ENCODE measurements at places on chromosomes 13 and 19. TPM values are rescaled to one million over a fixed set of nuclear protein-coding genes. Genes with fewer than 3 reads are reported as not detected.

- DNase-seq = no peak
Measured at GRCh38 chr13:75404726-75405125, 77.2 kb downstream of the TBC1D4 start.

- DNase-seq = no peak
Measured at GRCh38 chr19:38650172-38650775, 2.8 kb downstream of the ACTN4 start.

- DNase-seq = no peak
Measured at GRCh38 chr13:44230071-44230470, 143.6 kb upstream of the SERP2 start.

DNA sequence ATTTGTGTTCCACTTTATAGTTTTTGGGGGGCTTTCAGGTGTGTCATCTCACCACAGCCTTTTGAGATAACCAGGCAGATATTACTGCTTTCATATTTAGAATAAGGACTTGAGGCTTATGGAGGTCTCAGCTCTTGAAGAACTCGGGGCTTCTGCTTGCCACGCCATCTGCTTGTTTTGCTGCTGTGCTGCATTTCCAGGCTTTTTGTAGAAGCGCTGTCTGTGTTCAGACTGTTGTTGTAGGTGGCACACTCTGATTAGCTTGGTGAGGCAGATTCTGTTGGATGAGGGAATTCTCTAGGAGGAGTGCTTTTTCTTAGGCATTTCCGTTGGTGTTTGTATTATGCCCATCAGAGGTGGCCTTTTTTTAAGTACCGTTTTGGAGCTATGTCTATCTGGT is 57.2 kb downstream of the WASF3 start:
- DNase-seq = no peak

- DNase-seq = no peak
Measured at GRCh38 chr19:23070353-23071146, 46.3 kb upstream of the ZNF730 start.

DNA sequence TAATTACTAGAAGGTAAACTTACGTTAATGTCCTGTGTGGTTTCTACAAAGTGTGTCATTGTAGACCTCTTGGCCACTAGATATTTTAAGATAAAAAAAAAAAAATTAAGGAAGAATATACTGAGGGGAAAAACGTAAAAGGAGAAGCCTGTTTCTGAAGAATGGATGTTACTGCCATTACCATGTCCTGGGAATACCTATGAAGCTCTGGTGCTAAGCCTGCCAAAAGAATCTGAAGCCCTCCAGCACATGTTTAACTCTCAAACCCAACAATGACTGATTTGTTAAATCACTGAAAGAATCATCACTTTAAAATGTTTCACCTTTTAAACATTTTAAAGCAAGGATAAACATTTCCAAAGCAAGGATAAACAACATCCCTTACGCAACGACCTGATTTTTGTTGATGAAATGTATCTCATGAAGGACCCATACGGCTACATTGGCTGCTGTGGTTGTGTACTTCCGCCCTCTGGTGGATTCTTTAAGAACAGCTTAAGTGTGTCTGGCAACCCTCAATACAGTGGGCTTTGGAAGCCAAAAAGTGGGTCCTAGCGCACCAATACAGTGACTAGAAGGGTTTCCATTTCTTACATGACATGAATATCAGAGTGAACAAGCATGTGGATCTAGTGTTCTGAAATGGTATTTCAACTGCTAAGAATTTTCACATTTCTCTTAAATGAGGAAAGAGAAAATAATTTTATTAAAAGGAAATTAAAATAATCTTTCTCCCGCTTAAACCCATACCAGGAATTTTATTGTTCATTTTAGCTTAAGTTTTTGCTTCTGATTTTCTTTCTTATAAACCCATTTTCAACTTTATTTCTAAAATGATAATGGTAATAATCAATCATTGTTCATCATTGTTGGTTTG is 74.5 kb upstream of the RAP2A start:
- DNase-seq = no peak

DNA sequence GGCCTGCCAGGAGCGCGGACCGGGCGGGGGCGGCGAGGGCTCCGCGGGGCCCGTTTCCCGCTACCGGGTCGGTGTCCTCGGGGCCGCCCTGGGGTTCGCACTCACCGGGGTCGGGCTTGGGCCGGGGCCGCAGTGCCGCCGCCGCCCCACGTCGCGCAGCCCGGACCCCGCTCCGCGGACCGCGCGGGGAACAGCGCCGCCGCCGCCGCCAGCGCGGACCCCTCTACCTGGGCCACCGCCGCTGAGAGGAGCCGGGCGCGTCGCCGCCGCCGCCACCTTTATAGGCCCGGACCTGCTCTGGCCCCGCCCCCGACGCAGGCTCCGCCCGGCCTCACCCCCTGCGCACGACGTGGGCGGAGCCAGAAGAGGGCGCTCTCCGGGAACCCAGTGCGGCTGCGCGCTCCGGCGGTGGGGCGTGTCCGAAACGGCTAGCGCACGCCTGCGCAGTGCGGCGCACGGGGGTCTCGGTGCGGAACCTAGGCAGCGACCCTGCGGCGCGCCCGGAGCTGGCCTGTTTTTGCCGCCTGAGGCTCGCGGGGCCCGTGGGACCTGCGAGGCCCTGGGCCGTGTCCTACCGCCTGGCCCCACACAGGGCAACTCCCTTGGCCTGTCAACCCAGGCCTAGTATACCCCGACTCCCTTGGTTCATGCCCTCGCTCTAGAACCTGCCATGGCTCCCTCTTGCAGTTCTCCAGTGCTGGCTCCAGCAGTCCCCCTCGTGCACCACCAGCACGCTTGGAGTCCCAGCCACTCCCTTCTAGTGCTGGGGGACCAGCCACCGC is at the start of gene MKNK2:
Gene MKNK2, minus strand, starts transcription at position 254 of the 782 bp plus-strand sequence. CDS start 393 bp downstream, outside the sequence.
- no peak for DNase-seq

GRCh38 chr13:112768795-112769481 is 79.1 kb downstream of the ATP11A start:
- DNase-seq = no peak

ONECUT3 gene
- total RNA-seq = not detected

ZNF235 gene
- total RNA-seq = 2.7 TPM

KLK10 gene
- total RNA-seq = not detected

SBK2 gene
- total RNA-seq = not detected

PSPN gene
- total RNA-seq = 1.3 TPM

Measured in glomerular endothelial cell (primary cell).